ENCODE measurements at places on chromosomes 2 and 18.
A peak's percentile ranks its signal among the peaks of the same experiment; 100 is the strongest.

DNA sequence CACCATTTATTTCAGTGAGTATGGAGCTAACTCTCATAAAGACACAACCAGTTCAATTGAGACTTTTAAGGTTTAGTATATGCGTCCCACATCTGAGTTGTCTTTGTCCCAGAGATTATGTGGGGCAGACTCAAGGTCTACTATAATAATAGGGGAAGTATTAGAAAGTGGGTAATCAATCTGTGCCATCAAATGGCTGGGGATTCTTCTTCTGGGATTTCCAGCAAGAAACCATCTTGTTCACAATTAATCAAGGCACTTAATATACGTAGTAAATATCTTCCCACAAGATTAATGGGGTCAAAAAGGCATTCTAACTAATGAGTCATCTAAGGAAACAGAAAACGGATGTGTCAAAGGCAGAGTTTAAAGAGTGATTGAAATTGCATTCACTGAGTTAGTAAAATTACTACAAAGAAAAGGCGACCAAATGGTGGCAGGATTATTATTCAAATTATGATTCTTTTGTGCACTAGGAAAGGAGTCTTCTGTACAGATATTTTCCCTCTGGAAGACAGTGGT is 179.8 kb upstream of the REG3G start:
- no peak for DNase-seq

- no peak for DNase-seq
These were observed 27.9 kb downstream of the GPC1 start for GRCh38 chr2:240463274-240463865.

- DNase-seq = peak; percentile 74
These were observed 22.6 kb upstream of the FZD5 start for GRCh38 chr2:207792244-207792785.

- DNase-seq = no peak
These were observed 590.3 kb upstream of the CHAC2 start for GRCh38 chr2:53177327-53177726.

DNA sequence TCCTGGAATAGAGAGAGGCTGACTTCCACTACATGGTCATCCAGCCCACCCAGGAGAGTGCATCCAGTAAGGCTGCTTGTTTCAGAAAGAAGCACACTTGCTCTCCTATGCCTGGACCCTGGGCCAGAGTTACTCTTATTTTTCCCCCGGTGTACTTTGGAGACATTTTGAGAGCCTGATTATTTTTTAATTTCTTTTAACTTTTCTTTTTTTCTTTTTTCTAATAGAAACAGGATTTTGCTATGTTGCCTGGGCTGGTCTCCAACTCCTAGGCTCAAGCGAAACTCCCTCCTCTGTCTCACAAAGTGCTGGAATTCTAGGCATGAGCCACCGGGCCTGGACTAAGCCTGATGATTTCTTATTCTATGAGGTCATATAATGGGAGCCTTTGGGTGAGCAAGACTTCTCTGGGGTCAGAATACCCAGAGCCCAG is 62.2 kb downstream of the RPL37A start:
- DNase-seq = peak; percentile 88

Measured in fibroblast of skin of abdomen (primary cell).